ENCODE measurements at places on chromosomes 12 and 14. TPM values are rescaled to one million over a fixed set of nuclear protein-coding genes. Genes with fewer than 3 reads are reported as not detected.

The PTPRB gene
- 93.6 TPM for total RNA-seq

DNA sequence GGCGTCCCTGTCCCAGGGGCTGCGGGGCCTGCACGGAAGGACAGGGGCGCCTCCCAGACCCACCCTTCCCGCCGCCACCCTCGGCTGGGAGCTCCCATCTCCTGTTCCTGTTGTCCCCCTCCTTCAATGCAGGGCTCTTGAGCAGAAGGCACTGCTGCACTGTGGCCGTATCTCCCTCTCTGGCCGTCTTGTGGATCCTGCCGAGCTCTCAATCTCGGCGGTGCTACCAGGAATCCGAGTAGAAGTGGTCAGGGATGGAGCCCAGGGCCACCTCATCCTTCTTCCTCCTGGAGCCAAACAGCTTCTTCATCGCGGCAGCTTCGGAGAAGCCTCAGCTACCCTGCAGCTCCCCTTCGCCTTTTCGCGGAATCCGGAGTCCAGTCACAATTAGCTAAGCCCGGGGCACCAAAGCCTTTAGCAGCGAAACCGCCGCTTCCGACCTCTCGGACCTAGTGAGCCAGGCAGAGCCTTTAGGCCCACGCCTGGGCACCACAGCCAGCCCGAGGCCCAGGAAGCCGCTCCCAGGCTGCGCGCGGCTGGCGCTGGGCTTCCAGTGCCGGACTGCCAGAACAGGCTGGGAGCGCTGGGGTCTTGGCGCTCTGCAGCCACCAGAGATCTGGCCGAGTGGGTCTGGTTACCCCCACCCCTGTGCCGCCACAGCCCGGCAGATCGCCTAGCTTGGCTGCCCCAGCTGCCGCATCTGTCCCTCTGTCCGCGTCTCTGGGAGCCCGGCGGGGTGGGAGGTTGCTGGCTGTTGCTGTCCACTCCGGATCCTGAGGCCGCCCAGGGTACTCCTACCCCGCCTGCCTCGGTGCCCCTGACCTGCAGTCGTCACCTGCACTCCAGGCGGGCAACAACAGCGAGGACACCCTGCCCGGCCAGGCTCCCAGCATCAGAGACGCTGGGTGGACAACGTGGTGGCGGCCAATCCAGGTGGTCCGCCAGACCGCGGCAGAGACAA lies 69.1 kb downstream of the ASCL4 start:
- no peak for DNase-seq

GRCh38 chr12:124609041-124609989 lies 41.9 kb upstream of the NCOR2 start:
- DNase-seq: peak; percentile 83

DNA sequence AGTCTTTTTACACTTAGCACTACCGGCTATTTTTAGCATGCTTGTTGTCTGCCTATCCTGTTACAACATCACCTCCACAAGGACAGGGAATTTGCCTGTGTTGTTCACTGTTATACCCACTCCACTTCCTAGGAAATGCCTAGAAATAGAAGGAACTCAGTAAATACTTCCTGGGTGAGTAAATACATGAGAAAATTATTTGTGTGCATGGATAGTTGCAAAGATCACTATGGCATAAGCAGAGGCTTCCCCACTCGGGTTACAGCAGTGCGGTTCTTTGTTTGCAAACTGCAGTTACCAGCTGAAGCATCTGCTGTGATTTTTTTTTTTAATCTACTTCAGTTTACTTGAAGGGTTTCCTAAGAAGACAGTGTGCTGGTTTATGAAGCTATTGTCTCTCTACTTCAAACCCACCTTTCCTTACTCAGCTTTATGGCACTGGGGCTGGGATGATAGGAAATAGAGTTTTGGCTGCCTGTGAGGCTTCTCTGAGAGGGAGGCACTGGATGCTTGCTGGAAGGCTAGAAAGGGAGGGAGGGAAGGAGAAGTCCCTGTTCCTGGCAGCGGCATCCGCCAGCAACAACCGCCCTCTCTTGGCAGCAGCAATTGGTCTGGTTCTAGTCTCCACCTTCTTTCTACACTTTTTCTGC lies 29.0 kb downstream of the PDE6H start:
- DNase-seq: peak; percentile 68

The PTPN6 gene
- 38.2 TPM for total RNA-seq

The AKAP6 gene
- total RNA-seq: 27.1 TPM

- no peak for DNase-seq
These were observed 17.7 kb downstream of the SMIM41 start for GRCh38 chr12:52097045-52097666.

The PAPLN gene
- 11.1 TPM for total RNA-seq

- no peak for DNase-seq
These were observed 60.0 kb downstream of the EML1 start for GRCh38 chr14:99853206-99853605.

DNA sequence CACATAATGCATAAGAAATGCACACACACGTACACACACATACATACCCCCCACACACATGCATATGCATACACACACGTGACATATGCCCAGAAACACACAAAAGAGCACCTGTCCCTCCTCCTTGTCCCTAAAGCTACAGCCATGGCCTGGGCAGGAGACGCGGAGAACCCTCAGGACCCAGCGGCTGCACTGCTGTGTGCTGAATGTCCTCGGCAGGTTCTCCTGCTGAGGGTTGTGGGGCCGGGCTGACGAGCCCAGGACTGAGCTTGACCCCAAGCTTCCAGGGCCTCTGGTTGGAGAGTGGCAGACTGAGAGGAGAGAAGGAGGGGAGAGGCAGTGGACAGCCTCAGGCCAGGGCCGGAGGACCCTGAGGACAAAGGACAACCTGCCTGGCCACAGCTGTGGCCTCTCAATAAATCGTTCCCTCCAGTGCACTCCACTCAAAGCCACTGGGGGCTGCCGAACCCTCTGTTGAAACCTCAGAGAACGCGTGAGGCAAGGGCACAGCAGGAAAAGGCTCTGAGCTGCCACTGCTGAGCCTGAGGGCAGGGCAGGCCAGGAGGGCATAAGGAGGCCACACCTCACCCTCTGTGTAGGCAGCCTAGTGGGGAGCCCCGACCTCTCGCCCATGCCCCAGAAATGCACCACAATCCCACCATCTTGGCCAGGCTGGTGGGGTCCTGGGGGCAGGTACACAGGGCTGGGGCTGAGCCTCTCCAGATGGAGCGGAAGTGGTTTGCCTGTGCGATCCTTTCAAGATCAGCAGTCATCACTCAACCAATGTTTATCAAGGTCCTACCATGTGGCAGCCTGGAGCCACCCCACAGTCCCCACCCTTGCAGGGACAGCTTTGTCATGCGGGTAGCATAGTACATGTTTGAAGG lies 3.1 kb downstream of the CACNA2D4 start:
- no peak for DNase-seq

DNA sequence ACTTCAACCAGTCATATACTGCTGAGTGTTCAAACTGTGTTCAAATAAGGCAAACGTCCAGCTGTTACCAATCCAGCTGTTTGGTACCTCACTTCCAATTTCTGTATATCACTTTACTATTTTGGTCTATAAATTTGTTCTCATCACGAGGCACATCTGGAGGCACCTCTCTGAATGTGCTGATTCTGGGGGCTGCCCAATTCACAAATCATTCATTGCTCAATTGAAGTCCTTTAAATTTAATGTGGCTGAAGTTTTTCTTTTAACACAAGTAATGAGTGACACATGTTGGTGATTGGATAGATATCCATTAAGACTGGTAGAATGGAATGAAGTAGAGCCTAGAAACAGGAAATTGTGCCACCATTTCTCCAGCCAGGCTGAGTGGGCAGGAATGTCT lies 617.0 kb upstream of the TMEM132C start:
- no peak for DNase-seq

DNA sequence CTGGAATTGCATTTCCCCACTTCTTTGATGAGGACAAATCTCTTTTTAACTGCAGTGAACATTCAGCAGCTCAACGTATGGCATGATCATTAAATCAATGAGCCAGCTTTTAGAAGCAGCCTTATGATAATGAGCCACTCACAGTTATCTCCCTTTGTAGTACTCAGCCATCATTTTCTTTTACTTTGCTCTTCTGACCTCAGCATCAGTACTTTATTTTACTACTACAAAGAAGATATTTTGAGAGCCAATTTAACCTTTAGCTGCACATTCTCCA lies 250.0 kb upstream of the CLEC14A start:
- DNase-seq: no peak

The TOGARAM1 gene
- total RNA-seq: 18.0 TPM
